ENCODE measurements at places on chromosomes 12 and 14.

- DNase-seq, result no peak
Measured at GRCh38 chr12:19388131-19388549, 51.2 kb upstream of the AEBP2 start.

DNA sequence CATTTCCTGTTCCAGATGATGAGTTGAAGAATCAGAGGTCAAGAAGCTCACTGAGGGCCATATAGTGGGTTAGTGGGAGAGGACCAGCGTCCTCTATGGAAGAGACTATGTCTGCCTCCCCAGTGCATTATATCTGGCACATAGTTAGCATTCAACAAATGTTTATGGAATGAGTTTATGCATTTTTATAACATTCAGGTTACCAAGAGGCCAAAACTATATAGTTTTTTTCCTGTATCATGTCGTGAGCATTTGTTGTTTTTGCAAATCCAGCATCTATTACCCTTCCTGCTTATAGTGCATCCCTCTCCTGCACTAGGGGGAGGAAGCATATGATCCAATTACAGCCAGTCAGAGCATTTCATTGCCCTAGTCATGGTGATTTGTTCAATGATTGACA lies 60.6 kb downstream of the SUDS3 start:
- no peak for DNase-seq

- no peak for DNase-seq
Measured at GRCh38 chr14:59013672-59014298, 174.7 kb upstream of the DAAM1 start.

GRCh38 chr14:61733972-61734371 lies 28.2 kb upstream of the SNAPC1 start:
- no peak for DNase-seq

- no peak for DNase-seq
Measured at GRCh38 chr14:22752422-22752821, 14.1 kb upstream of the OXA1L start.

DNA sequence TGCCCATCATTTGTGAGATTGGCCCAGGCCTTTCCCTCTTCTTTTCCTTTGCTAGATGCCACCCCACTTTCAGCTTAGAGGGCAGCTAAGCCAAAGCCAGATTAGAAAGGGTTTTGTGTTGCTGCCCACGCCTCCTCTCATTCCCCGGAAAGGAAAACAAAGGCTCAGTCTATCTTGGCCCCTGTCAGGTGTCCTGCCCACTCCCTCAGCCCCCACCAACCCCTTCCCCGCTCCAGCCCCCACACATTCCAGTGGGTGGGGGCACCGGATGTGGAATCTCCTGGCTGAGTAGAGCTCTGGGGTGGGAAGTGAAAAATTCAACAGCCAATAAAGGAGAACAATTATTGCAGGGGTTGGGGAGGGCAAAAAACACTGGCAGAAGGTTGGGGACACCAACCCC lies 2.2 kb downstream of the BLOC1S1 start:
- no peak for DNase-seq

GRCh38 chr14:74413627-74414026 lies 12.4 kb downstream of the SYNDIG1L start:
- no peak for DNase-seq

DNA sequence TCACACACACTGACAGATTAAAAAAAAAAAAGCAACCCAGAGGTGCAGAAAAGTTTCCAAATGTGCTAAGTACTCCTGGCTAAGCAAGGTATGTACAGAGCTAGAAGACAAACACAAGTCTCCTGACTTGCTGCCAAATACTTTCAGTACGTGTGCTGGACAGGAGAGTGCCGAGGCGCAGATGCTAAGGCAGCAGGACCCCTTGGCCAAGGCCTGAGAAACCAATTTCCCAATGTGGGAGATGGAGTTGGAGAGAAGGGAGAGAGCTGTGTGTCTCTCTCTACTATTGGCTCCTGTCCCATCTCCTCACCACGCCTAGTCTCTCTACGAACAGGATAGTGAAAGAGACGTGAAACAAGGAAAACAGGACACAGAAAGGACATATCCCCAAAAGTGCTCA lies 5.3 kb downstream of the SPRYD3 start:
- no peak for DNase-seq

DNA sequence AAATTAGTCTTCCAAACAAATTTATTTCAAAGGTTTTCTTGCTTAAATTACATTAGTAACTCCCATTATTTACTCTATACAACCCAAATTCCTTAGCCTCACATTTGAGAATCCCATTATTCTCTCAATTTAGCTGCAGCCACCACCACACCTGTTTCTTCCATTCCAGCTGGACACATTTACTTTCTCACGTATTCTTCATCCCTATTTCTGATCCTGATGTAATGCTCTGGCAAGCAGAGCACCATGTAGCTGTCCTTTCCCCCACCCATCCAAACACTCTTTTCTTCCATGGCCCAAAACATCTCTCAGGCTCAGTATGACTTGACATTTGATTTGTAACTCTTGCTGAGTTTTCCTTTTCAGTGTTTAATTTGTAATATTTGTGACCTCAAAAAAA lies 240.2 kb upstream of the CLEC14A start:
- DNase-seq, result no peak

- no peak for DNase-seq
Measured at GRCh38 chr14:20440465-20440864, 4.5 kb upstream of the KLHL33 start.

Data from activated gamma-delta T cell (primary cell).